NCI-H1930 (cell line): ENCODE measurements at places on chromosomes 7 and 10.

- DNase-seq: no peak
Observed at GRCh38 chr10:100325158-100325557, 4.9 kb downstream of the PKD2L1 start.

- no peak for DNase-seq
Observed at GRCh38 chr10:75508239-75508813, 76.9 kb downstream of the LRMDA start.

- DNase-seq: no peak
Observed at GRCh38 chr7:111388016-111388415, 174.3 kb downstream of the IMMP2L start.

DNA sequence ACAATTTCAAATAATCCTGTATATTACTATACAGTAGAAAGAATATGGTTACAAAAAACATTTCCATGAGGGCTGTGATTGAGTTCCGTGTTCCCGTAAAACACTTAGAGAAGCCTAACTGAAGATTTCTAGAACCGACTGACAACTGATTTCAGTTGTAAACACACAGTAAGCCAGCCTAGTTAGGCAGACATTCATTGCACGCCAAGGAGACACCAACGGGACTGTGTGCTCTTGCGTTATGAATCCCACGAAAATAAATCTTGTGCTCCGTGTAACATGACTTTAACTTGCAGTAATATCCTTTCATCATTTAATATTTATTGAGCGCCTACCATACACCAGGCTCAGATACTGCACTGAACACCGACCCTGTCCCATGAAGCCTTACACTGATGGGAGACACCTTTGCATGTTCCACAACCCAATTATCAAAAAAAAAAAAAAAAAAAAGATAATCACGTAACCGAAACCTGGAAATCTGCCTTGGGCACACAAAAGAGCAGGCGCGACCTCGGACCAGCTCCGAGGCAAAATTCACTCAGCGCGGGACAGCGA is 420 bp upstream of the KLHL7 start:
- DNase-seq: no peak

GRCh38 chr7:8618441-8619070 is 185.1 kb downstream of the NXPH1 start:
- DNase-seq: no peak

DNA sequence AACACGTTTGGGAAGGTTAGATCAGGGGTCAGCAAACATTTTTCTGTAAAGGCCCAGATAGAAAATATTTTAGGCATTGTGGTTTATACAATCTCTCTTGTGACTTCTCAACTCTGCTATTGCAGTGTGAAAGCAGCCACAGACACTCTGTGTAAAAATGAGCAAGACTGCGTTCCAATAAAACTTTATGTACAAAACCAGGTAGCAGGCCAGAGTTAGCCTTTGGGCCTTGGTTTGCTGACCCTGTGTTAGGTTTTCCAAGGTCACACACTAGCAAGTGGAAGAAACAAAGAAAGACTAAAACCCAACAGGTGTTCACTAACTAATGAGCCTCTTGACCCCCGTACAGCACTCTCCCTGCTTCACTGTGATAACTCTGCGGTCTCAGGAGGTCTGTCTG is 14.9 kb upstream of the PAXIP1 start:
- DNase-seq: no peak

DNA sequence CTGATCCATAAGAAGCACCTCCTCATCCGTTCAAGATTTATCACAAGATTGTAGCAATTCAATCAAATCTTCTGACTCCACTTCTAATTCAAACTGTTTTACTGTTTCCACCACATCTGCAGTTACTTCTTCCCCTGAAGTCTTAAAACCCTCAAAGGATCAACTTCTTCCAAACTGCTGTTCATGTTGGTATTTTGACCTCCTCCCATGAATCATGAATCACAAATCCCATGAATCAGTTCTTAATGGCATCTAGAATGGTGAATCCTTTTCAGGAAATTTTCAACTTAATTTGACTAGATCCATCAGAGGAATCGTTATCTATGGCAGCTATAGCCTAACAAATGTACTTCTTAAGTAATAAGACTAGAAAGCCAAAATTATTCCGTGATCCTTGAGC is 122.3 kb downstream of the IMMP2L start:
- DNase-seq: no peak

GRCh38 chr7:37045681-37046179 is 321.4 kb upstream of the AOAH start:
- DNase-seq: no peak

DNA sequence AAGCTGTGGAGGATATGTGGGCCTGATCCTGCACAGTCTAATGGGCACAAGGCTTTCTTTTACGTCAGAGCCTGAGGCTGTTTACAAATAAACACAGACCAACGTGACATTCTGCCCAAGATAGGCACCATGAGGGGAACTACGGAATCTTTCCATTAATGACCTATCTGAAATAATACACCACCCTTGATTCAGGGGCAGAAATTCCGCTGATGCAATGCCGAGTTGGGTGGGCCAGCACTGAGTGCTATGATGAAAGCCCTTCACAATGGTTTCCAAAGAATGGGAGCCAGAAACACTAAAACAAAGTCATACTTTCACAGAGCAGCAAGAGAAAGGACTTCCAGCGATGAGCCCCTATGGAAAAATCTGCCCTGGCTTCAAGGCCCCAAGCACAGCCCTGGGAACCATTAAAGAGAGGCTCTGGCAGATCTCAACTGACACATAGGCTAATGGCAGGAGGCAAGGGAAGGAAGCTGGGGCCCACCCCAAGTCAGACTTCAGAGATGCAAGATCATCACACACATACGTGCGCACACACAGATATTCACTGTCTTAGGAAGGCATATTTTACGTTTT is 72.2 kb upstream of the DLX6 start:
- no peak for DNase-seq

GRCh38 chr7:4207011-4207410 is 475.1 kb upstream of the FOXK1 start:
- no peak for DNase-seq

DNA sequence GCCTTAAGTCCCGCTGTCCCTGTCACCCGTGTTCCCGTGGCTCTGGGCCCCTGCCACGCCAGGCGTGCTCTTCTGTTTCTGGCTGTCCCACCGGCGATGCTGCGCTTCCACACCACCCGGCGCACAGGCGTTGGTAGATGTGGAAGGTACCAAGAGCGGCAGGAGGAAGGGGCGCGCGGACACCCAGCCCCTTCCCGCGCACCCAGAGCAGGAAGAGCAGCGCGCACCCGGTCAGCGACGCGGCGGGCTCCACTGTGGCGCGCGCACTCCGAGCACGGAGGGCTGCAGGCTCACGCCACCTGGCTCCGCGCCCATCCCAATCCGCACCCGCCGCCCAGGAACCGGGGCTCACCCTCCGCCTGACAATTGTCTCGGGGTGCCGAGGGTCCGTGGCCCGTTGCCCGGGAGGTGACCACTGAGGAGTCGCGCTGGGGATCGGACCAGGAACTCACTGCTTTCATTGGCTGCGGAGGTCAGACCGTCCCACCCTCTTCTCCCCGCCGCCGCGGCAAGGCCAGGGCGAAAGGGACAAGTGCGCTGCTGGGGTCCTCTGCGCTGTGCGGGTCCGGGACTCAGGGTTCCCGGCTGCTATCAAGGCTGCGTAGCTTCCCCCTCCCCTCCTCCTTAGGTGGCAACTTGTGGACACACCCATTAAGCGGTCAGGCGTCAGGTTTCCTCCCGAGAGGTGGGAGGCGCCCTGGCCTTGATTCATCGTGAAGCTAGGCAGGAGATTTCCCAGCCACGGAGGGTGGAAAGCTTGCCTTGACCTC is 121.6 kb upstream of the ZNF92 start:
- DNase-seq: peak; percentile 78

GRCh38 chr10:109957092-109957797 is 33.9 kb upstream of the XPNPEP1 start:
- DNase-seq: no peak

GRCh38 chr10:3750006-3750816 is 34.8 kb downstream of the KLF6 start:
- DNase-seq: no peak

DNA sequence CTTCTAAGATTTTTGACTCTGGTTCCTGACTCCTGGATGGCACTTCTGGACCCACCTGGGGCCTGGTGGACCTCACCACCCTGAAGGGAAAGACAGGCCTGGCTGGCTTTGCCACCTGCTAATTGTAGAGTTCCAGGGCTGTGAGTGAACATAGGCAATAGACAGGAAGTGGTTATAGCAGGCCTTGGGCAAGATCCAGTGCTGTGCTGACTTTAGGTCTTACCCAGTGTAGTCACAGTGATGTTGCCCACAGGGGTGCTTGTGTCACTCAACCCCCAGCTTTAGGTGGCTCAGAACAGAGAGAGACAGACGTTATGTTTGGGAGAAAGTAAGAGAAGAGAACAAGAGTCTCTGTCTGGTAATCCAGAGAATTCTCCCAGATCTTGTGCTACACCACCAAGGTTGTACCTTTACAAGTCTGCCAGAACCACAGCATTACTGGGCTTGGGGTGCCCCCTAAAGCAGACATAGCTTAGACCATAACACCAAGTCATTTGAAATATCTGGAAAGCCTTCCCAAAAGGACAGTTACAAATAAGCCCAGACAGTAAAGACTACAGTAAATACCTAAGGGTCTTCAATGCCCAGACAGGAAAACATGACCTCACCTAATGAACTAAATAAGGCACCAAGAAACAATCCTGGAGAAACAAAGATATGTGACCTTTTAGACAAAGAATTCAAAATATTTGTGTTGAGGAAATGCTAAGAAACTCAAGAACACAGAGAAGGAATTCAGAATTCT is 303.4 kb downstream of the PCLO start:
- no peak for DNase-seq

DNA sequence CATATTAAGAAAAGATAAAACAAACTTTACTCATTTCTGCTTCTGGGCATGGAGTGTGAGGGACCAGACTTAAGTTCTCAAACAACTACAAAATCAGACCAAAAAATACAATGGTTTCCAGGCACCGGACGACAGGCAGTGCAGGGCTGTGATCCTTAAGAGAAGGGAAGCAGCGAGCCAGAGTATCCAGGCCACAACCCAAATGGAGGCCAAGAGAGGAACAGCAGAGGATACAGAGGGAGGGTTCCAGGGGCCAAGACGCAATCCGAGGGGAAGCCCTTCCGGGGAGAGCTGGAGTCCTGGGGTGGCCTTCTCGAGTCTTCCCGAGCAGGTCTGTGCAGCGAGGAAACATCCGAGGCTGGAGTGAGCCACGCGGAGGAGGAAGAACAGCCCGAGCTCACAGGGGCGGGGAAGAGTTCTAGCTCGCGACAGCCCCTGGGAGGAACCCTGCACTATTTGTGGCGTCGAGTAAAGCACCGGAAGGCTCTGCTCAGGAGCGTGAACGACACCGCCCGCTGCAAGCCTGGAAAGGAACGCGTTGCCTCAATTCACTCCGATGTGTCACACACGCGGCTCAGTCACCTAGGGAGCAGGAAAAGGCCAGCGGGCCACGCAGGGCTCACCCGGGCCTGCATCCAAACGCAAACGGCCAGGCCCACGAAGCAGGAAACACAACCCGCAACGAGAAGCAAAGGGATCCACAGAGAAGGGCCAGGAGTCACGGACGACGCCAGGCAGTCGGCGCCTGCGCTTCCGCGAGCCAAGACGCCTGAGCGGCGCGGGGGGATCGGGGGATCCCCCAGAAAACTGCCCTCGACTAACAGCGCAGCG is 933 bp upstream of the RNF32 start:
- peak; percentile 44 for DNase-seq

GRCh38 chr7:73447121-73447733 is 13.6 kb downstream of the FZD9 start:
- DNase-seq: no peak

- no peak for DNase-seq
Observed at GRCh38 chr10:78348411-78349164, 314.9 kb downstream of the RPS24 start.

DNA sequence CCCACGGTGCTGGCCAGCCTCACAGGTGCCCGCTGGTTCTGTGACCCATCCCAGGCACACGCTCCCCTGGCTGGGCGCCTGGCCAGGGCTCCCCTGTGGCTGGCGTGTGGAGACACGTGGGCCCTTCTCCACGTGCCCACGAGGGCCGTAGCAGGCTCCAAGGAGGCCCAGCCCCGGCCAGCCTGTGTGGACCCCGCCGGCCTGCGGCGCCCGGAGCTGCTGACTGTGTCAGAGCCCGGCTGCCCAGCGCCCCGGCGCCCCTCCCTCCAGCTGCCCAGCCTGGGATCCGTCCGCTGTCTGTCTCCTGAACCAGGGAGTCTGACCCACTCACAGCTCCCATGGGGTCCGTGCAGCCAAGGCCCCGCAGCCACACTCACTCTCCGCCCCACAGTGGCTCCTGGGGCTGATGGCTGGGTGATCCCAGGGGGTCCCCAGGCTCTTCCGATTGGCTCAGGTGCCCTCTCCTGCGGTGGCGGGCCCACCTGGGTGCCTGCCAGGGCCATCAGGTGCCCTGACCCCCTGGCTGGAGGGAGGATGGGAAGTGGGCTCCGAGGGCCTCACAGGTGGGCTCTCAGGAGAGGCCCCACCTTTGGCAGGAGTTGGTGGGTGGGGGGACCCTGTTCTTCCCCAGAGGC is 9.6 kb downstream of the TMEM184A start:
- no peak for DNase-seq

GRCh38 chr7:141928146-141928844 is 12.1 kb downstream of the OR9A4 start:
- DNase-seq: no peak

DNA sequence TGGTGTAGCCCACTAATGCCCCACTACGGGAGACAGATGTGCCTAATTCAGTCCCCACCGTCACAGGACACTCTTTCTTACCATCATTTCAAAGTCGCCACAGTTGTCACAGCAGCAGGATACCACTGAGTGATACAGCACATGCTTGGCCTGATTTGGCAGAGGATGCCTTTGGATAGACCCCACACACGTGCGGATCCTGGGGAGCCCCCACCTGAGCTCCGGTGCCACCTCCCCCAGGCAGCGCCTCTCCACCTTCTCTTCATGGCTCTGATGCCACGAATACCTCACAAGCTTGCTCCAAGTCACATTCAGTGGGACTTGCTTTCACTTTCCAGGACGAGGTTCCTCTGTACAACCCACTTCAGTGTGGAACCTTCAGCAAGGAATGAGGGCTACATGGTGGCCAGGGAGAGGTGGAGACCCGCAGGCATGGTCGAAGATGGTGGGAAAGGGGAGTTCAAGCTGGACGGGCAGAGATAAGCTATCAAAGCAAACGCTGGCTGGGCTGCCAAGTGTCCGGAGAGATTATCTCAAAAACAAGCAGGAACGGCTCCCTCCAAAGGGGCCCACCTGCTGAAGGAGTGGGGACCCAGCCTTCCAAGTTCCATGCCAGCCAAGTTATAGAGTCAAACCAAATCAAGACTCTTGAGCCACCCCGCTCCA is 107.4 kb downstream of the ZRANB1 start:
- DNase-seq: no peak

GRCh38 chr7:157463245-157463644 is 126.4 kb downstream of the DNAJB6 start:
- DNase-seq: no peak
